Mucosa of gallbladder (tissue), 1 donor: ENCODE measurements at places on chromosomes 5 and 9. TPM values are rescaled to one million over a fixed set of nuclear protein-coding genes. Genes with fewer than 3 reads are reported as not detected.

DNA sequence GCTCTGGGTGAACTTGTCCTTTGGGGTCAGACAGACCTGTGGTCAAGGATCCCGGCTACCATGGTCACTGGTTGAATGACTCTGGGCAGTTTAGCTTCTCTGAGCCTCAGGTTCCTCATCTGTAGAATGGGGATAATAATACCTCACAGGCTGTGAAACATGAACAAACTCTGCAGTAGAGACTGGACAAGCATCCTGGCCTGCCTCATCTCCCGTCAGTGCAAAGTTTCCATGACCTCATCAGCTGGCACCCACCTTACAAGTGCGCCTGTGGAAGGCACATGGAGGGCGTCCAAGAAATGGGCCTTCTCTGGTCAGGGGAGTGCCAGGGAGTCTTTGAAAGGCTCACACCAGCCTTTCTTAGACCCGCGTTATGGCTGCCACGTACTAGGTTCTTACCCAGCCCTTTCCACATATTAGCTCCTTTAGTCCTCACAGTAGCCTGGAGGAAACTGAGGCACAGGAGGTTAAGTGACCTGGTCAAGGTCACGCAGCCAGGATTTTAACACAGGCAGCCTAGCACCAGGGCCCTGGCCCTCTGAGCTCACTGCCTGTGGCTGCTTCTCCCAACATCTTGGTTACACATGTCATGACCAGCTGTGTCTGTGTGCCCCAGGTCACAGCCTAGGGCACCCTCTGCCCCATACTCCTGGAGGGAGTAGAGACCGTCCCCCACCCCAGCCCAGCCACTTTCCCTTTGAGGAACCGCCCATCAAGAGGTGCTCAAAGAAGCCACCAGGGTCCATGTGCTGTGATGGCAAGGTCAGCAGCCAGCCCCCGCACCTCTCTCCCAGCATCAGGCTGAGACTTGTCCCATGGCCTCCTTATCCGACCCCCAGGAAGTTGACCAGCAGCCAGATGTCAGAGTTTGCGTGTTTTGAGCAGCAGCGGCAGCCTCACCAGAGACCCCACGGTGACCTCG is 39.4 kb upstream of the RPL26L1 start:
- DNase-seq = peak; percentile 30

GRCh38 chr5:160312134-160312959 is at the start of gene CCNJL:
Gene CCNJL, minus strand, starts transcription at chr5:160312564. Its CDS starts 641 bp downstream, at chr5:160311923.
- no peak for DNase-seq

DNA sequence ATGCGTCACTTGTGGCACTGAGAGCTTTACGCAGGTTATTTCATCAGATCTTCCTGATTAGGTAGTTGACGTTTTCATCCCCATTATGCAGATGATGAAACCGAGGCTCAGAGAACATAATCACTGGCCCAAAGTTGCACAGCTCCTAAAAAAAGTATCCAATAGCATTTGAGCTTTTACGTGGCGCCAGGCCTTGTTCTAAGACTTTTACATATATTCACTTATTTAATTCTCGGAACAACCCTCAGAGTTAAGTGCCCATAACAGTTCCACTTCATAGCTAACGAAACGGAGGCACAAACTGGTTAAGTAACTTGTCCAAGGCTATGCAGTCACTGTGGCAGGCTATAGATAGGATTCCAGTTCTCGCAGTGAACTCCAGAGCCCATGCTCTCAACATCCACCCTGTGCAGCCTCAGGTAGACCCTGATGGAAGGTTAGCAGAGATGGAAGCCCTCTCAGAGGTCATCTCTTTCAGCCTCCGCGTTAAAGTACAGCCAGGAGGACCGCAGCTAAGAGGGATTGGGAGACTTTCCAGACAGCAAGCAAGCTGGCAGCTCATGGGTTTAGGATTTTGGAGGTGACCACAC is 39.3 kb downstream of the AMBP start:
- no peak for DNase-seq

DNA sequence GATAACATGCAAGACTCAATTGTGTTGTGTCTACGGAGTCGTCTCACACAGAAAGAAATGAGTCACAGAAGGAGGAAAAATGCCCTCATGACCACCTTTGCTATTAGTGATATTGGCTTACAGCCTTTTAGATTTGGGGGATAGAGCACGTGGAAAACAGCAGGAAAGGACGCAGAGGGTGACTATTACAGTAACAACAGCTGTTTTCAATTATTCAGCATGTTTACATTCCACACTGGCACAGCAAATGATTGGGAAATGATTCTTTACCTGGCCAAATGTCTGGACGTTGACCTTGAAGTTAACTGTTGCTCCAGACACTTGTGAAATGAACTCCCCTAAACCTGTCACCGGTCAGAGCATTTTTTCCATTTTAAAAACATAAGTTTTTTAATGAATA is 46.8 kb downstream of the APTX start:
- DNase-seq = no peak

ACOT12 gene
- 0.75 TPM for total RNA-seq

DOCK8 gene
- 47.2 TPM for total RNA-seq

RNF183 gene
- total RNA-seq = 5.3 TPM
